ENCODE measurements at places on chromosomes 1 and 21.

- no peak for DNase-seq
Measured at GRCh38 chr1:116311193-116311592, 61.9 kb upstream of the ATP1A1 start.

GRCh38 chr1:234325878-234326496 lies 47.3 kb upstream of the COA6 start:
- no peak for DNase-seq

- DNase-seq, result no peak
Measured at GRCh38 chr1:91844862-91845528, 41.0 kb downstream of the TGFBR3 start.

GRCh38 chr1:246591504-246591903 lies 25.2 kb downstream of the CNST start:
- no peak for DNase-seq

GRCh38 chr1:96220651-96221050 lies 500.9 kb upstream of the PTBP2 start:
- no peak for DNase-seq

- no peak for DNase-seq
Measured at GRCh38 chr1:201020721-201021629, 2.5 kb downstream of the KIF21B start.

- DNase-seq, result no peak
Measured at GRCh38 chr1:218835609-218836008, 338.1 kb upstream of the LYPLAL1 start.

DNA sequence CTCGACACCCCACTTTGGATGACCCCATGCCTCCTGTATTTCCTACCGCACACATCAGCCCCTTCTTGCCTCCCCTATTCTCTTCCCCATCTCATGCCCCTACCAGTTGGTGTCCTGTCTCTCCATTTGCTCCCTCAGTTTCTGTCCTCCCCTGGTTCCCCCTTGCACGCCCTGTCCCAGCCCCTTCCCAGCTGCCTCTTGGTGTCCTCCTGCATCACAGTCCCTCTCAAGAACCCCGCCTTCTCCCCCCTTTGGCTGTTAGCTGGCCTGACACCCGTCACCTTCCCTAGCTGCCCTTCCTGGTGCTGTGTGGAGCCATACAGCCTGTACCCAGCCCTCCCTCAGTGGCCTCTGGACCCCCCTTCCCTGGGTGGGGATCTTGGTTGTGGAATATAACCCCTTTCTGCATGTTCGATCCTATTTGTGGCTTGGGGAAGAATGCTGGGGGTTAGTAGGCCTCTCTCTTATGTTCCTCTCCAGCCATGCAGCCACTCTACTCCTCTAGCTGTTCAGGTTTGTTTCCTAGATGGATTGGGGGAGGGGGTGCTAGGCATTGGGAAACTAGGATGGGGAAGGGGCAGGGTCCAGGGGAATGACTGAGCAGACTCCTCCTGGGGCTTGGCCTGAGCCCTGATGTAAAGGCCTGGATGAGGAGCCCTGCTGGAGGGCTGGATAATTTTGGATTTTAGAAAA lies 41.4 kb upstream of the NFASC start:
- no peak for DNase-seq

GRCh38 chr21:35223480-35224156 lies 174.5 kb upstream of the RUNX1 start:
- DNase-seq, result no peak

GRCh38 chr1:154208677-154209388 lies 2.7 kb upstream of the CFAP141 start:
- no peak for DNase-seq

DNA sequence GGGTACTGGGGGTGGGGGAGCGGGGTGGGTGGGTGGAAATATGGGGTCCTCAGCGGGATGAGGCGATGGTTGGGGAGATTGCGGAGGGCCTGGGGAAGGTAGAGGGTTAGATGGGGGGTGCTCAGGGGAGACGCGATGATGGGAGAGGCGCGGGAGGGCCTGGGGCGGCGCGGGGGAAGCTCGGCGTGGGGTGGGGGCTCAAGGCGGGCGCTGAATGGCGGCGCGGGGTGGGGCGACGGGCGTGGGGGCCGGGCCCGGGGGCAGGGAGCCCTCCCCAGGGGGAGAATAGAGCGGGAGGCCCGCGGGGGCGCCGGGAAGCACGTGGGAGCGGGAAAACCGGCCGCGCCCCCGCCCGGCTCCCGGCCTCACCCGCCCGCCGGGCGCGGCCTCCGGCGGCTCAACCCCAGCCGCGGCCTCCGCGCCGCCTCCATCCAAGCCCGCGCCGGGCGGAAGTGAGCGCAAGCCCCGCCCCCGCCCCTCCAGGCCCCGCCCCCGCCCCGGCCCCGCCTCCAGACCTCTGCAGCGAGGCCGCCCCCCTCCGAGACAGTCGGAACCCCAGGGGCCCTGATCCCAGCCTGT lies at the start of gene FAAP20:
Gene FAAP20 (minus strand): TSS at position 454 of the 579 bp plus-strand sequence. CDS start 23 bp downstream, at position 431.
- DNase-seq, result no peak

DNA sequence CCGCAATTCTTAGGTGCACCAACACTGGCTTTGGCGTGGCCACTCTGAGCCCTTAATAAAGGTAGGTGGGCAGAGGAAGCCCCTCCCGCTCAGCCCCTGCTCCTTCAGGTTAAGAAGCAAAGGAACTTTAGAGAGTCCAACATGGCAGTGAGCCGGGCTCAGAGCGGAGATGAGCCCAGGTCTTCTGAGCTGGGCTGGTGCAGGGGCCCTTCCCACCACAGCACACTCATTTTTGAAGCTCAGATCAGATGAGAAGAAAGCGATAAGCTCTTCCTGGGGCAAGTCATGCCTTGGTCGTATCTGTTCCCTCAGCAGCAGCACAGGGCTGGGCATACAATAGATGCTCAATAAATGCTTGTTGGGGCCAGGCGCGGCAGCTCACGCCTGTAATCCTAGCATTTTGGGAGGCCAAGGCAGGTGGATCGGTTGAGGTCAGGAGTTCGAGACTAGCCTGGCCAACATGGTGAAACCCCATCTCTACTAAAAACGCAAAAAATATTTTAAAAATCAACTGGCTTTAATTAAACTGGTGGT lies 51.1 kb upstream of the TARDBP start:
- no peak for DNase-seq

DNA sequence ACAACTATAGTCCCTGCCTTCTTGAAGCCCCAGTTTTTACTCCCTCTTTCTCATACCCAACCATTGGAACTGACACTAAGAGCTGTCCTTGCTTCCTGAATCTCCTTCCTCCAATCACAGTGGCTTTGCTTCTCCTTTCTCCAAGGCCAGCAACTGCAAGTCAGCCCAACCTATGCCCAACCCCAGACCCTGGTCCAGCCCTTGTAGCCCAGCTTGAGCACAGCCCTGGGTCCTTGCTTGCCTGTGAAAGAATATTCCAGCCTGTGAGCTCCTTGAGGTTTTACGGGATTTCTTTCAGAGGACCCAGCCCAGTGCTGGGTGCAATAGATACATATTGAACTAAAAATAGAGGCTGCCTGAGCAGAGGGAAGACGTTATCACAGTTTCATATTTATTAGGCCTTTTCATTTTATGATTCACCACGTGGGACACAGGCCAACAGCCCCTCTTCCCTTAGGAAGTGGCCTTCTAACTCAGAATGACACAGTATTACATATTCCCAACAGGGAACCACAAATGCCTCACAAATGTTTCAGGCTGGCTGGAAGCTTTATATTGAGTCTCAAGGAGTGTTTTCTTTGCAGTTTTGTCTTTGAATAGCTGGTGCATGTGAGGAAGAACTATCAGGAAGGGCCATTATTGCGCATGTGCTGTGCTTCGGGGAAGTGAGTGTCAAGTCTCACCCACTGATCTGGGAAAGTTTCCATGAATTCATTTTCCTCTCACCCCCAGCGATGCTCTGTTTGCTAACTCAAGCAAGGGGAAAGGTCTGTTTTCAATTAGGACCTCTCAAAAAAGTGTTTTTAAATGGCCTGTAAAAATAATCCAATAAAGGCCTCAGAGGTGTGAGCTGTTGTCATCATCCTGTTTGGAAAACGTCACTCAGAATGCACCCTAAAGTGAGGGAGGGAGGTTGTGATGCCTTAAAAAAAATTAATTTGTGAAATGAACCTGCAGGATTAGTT lies 92.3 kb upstream of the NFIA start:
- no peak for DNase-seq

Measured in SW 1271 (cell line).